ENCODE measurements at places on chromosomes 5 and 9.

GRCh38 chr9:135281791-135282737 lies 194.6 kb downstream of the OLFM1 start:
- DNase-seq: peak; percentile 30

DNA sequence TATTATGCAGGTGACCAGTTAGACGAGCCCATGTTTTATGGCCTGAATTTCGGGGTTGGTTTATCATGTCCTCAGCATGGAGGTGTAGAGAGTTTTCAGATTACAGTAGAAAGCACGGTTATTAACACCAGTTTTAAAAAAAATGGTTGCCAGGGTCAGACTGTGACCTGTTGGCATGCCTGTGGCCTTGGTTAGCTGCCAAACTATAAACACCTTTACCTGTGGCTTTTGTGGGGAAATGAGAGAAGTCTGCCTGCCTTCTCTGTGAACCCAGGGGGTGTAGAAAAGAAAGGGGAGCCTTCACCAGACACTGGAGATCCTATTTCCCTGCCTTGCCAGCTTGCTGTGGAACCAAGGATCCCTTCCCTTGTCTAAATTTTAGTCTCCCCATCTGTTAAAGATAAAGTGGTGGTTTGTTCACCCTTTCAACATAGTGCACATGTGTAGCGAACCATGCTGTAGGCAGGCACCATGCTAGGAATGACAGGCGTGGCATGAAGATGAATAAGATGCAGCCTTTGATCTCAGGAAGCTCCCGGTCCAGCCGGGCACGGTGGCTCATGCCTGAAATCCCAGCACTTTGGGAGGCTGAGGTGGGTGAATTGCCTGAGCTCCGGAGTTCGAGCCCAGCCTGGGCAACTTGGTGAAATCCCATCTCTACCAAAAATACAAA lies 6.1 kb upstream of the PHF19 start:
- DNase-seq: no peak

GRCh38 chr9:30329431-30329830 lies 2055.0 kb upstream of the ACO1 start:
- DNase-seq: no peak

- no peak for DNase-seq
These were observed 67.3 kb upstream of the PCSK5 start for GRCh38 chr9:75823151-75823550.

DNA sequence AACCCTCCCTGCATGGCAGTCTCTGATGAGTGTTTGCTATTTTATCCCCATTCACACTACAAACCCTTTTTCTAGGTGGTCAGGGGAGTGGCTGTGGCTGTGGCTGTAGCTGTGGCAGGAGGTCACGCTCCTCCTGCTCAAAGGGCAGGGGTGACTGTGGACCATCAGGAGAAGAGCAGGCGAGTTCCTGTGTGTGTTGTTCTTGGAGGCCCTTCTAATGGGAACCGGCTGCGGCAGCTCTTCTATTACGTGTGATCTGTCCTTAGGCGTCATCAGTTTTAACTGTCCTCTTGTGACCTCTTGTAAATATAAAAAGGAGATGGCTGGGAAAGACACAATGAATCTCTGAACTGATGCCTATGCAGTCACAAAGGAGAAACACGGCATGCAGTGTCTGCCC lies 65.1 kb downstream of the ANKH start:
- peak; percentile 86 for DNase-seq

DNA sequence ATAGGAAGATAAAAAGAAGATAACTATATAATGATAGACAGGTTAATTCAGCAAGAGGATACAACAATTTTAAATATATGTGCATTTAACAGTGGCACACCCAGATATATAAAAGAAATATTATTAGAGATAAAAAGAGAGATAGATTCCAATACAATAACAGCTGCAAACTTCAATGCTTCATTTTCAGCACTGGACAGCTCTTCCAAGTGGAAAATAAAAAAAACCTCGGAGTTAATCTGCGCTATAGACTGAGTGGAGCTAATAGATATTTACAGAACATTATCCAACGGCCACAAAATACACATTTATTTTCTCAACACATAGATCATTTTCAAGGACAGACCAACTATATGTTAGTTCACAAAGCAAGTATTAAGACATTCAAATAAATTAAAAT lies 1229.5 kb upstream of the CDH6 start:
- no peak for DNase-seq

DNA sequence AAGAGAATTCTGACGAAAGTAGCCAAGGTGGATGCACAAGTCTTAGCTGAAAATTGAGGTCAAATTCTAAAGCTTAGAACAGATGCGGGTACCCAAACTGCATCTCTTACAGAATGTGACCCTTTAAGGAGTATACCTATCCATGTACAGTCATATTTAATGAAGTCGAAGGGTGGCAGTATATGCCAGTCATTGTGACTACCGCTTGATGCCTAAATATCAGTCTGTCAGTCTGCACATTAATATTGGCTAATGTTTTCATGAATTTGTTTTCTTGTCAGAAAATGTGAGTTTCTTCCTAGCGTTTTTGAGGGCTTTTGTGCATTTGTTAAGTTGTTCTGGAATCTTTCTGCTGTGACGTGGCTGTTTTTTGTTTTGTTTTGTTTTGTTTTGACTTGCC lies 264.5 kb upstream of the ELAVL2 start:
- DNase-seq: no peak

GRCh38 chr9:89985068-89985467 lies 380.3 kb downstream of the GADD45G start:
- DNase-seq: no peak

DNA sequence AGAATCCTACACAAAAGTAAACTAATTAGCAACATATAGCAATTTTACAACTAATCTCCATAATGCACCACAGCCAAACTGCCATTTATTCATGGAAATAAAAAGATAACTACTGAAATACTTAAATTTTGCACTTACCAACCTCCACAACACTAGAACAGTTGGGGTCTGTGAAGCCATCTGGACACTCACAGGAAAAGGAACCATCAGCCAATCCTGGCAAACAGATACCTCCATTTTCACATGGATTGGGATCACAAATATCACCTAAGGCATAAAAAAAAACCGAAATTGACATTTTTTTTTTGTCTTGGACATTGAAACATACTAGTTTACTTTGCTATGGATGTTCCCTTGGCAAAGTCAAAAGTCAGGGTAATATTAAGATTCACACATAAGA lies 130.7 kb downstream of the EDIL3 start:
- no peak for DNase-seq

GRCh38 chr5:65830856-65831255 lies 95.5 kb upstream of the ERBIN start:
- DNase-seq: no peak

- DNase-seq: no peak
These were observed 35.3 kb upstream of the CLPTM1L start for GRCh38 chr5:1380011-1380817.

DNA sequence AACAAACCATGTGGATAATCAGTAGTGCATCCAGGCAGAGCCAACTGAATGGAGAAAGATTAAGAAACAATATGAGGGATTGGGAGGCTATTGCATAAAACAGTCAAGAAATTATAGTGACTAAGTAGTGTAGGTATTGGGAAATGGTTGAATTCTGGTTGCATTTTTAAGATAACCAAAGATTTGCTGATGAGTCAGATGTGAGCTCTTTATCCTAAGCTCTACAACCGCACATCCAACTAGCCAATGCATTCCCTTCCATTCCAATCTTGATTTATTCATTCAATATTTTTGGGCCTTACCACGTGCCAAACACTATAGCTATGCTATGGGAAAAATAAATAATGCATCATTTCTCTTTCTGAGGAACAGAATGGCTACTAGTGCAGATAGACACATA lies 524.5 kb upstream of the RGMB start:
- DNase-seq: no peak

DNA sequence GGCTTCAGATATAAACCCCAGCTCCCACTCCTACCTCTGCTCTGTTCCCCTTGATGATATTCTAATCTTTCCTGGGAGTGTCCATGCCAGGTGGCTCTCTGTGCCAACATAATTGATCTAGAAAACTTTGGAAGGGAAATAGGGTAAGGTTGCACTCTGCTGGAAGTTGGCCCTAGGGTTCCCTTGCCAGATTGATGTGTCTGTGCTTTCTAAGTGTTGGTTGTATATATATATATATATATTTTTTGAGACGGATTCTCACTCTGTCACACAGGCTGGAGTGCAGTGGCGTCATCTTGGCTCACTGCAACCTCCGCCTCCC lies 23.6 kb downstream of the ACTL7B start:
- DNase-seq: no peak

DNA sequence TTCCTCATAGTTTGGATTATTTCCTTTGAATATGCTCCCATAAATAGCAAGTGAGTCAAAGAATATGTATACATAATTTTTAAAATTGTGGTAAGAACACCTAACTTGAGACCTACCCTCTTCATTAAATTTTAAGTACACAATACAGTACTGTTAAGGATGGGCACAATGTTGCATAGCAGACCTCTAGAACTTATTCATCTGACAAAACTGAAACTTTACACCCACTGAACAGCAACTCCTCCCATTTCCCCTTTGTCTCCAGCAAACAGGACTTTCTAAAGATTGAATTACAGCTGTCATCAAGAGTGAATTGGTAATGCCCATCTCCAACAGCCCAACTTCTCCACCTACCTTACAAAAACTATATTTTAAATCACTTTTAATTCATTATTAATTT lies 388.9 kb downstream of the HTR1A start:
- no peak for DNase-seq

- no peak for DNase-seq
These were observed 516.9 kb downstream of the CTNND2 start for GRCh38 chr5:11387382-11387781.

- no peak for DNase-seq
These were observed 23.4 kb downstream of the AKNA start for GRCh38 chr9:114364134-114365041.

DNA sequence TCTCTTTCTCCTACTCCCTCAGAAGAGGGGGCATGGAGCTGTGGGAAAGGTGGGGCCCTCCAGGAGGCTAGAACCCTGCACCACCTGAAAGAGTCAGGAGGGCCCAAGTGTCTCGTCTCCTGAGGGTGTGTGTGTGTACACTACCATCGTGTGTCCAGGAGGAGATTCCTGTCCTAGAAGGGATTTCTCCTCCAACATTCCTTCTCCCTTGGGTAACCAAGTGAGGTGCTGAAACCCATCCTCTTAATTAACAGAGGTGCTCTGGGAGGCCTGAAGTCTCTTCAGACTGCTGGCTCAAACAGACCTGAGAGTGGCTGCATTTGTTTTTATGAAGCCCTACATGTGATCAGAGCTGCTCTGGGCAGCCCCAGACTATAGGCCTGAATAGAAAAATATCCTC lies 61.1 kb upstream of the FAM169A start:
- DNase-seq: no peak

GRCh38 chr5:147177125-147177840 lies 57.5 kb upstream of the STK32A start:
- no peak for DNase-seq

DNA sequence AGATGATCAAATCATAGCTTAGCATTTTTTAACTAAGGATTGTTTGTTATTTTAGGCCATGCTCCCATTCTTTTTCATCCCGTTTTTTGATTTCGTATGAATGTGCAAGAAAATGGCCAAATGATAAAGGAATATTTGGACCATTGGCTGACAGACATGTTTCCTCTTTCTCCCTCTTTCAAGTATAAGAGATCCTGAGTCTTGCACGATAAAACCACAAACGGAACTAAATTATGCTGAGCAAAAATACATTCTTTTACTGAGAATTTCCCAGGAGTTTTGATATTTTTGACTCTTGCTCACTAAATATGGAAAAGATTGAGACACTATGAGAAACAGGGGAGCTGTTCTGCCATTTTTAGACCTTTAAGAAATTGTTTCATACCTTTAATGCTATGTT lies 90.4 kb upstream of the KLF9 start:
- DNase-seq: no peak

DNA sequence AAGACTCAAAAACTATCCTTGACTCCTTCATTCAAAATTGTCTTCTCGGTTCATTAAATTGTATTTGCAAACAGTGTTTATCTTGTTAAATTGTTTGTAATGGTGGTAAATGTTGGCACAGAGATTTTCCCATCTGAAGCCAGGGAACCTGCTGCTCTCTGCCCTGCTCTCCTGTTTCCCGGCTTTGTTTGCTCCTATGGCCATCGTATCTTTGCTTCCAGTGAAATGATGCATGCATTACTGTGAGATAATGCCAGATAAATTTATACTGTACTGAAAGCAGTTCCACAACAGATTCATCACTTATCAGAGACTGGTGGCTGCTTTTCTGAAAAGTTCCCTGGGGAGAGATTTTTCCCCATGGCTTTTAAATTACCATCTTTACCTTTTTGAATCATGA lies 81.4 kb downstream of the CD180 start:
- no peak for DNase-seq

GRCh38 chr9:16510482-16510881 lies 360.0 kb downstream of the BNC2 start:
- no peak for DNase-seq

DNA sequence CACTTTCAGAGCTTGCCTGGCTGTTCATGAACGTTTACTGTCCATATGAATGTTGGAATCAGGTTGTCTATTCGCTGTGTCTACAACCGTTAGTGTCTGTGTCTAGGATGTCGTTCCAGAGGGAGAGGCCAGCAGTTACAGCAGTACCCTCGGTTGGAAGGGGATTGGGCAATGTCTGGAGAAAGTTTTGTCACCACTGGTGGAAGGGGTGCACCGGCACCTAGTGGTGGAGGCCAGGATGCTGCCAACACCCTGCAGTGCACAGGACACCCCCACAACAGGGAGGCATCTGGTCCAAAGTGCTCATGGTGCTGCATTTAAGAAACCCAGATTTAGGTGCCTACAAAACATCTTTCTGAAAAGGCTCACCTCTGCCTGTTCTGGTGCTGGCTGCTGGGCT lies 220.7 kb downstream of the FANCC start:
- no peak for DNase-seq

GRCh38 chr5:5278815-5279381 lies 138.8 kb downstream of the ADAMTS16 start:
- no peak for DNase-seq

- no peak for DNase-seq
These were observed 57.2 kb downstream of the OLFM1 start for GRCh38 chr9:135144581-135145170.

DNA sequence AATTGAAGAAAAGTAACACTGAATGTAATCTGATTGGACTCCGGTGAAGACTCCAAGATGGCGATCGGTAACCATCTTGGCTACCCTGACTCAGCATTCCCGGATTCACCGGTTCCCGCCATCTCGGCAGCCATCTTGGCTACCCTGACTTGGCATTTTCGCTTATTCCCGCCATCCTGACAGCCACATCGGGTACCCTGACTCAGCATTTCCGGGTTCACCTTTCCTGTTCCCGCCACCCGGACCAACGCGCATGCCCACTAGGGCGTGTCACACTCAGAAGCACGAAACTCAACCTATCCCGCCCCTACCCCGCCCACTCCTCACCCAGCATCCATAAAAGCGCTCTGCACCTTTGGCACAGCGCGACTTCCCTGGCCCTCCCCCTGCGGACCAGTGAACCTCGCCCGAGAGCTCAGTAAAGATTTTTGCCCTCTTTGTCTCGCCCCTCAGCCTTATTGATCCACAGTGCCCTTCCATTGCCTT lies 17.2 kb downstream of the SPTLC1 start:
- peak; percentile 92 for DNase-seq

GRCh38 chr9:96217754-96218693 lies 84.0 kb downstream of the HSD17B3 start:
- peak; percentile 94 for DNase-seq

All from lower leg skin (tissue), 4 donors.